Muscle of leg (tissue), 16 donors: ENCODE measurements at places on chromosomes 11 and 22. TPM values are rescaled to one million over a fixed set of nuclear protein-coding genes. Genes with fewer than 3 reads are reported as not detected.

DNA sequence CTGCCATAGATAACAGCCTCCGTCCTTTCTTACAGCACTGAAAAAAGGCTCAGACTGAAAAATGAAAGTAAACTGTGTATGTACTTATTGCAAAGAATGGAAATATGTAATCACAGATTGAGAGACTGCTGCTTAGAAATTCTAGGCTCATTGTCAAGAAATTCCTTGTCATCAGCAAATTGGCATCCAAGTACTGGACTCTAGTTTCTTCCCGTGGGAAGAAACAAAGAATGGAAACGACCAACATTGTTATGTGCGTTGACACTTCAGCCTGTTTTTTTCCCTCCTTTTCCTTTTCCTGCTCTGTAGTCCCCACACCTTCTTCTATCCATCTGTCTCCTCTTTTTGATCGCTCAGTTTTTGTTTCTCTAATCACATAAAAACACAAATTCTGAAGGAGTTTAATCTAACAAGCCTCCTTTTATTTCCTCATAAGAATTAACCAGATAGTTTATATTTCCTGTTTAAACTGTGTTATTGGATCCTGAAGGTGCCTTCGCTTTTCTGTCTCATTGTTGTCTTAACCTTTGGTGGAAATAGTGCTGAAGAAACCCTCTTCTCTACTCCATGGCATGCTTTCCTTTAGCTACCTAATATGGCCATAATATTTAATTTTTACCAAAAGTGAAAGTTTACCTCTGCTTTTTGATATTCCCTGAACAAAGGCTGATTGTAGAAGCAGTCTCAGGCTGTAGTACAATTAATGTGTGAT is 20.0 kb upstream of the CASP12 start:
- H3K4me3 ChIP-seq, result peak overlapping the region; percentile 54
- peaks cover 2% of the 10 kb centered on the region for H3K4me1 ChIP-seq
- no peaks in the 10 kb centered on the region for H3K27me3 ChIP-seq
- H3K36me3 ChIP-seq, result no peaks in the 10 kb centered on the region
- H3K27ac ChIP-seq, result peak overlapping the region; percentile 95

LBHD1 gene
- total RNA-seq, result 2.8 TPM

DNA sequence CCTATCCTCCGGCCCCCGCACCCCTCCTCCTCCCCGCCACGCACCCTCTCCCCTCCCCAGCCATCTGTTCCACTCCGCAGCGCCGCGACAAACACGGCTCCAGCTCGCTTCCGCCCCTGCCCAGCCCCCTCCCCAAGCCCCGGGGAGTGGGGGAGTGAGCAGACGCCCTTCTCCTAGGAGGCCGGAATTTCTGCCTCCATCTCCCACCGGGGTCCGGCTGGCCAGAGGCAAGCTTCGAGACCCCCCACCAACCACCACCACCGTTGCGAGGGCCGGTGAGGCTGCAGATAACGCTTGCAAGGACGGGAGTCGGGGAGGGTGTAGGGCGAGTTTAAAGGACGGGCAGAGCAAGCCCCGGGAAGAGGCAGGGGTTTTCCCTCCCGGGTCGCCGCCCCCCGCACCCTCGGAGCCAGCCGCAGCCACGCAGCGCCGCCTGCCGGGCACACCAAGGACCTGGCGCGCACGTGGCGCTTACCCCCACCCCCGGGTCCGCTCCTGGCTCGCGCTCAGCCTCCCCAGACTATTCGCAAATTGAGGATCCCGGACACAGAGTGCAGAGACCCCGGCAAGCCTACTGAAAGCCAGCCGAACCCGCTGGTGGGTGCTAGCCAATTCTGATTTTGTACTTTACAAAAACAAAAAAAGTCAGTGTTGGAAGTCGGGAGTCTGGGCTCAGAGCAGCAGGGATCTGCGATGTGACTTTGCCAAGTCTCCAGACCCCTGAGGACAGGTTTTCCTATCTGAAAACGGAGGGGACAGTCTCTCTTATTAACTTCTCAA is 22.6 kb downstream of the RTN4RL2 start:
- H3K4me1 ChIP-seq, result peaks cover 31% of the 10 kb centered on the region
- peaks cover 49% of the 10 kb centered on the region for H3K27me3 ChIP-seq

GRCh38 chr22:40594346-40594745 is 42.2 kb downstream of the MRTFA start:
- no peak overlapping the region for H3K27ac ChIP-seq
- no peaks in the 10 kb centered on the region for H3K36me3 ChIP-seq

SPDYC gene
- total RNA-seq, result not detected

DNA sequence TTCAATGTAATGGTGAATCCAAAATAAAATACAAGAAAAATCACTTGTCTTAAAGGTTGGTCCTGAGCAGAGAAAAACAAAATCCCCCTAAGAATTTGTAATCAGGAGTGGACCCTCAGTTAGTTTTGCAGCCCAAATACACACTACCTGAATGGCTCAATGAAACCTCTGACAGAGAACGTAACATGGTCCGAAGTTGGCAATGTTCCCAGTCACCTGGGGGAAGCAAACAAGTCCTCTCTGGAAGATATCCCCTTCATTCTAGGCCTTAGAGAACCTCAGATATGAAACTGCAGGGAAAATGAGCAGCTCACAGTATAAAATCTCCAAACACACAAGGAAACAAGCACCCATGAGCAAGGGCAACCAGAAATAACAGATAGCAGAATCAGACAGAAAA is 58.2 kb downstream of the MORC2 start:
- no peaks in the 10 kb centered on the region for H3K4me1 ChIP-seq
- no peak for DNase-seq
- no peaks in the 10 kb centered on the region for H3K36me3 ChIP-seq
- no peaks in the 10 kb centered on the region for H3K27me3 ChIP-seq
- H3K27ac ChIP-seq, result no peak overlapping the region

DNA sequence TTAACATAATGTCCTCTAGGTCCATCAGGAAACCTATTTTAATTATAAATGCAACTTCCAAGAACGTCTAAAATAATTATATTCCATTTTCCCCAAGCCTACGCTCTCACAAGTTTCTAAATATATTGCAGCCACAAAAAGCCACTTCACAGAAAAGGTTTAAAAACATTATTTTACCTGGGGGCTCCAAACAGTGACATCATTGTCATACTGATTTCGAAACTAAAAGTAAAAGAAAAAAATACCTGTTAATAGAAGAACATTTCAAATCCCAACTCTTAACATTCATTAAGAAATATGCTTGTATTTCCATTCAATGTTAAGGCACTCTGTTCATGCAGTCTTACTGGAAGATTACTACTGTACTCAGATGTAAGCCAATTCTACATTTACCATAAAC is 1.4 kb downstream of the PSMA1 start:
- H3K27me3 ChIP-seq, result no peaks in the 10 kb centered on the region
- peaks cover 21% of the 10 kb centered on the region for H3K36me3 ChIP-seq
- H3K4me3 ChIP-seq, result peak overlapping the region; percentile 63
- H3K4me1 ChIP-seq, result peaks cover 6% of the 10 kb centered on the region
- H3K27ac ChIP-seq, result peak overlapping the region; percentile 93
